ENCODE measurements at places on chromosomes 5 and 9.

- DNase-seq = no peak
Measured at GRCh38 chr9:18215626-18216025, 258.3 kb upstream of the ADAMTSL1 start.

- no peak for DNase-seq
Measured at GRCh38 chr9:109349421-109349846, 28.6 kb upstream of the EPB41L4B start.

GRCh38 chr9:78236551-78236910, 656 bp downstream of the CEP78 start:
- no peak for DNase-seq

- DNase-seq = no peak
Measured at GRCh38 chr5:122267185-122267584, 44.9 kb upstream of the SNCAIP start.

DNA sequence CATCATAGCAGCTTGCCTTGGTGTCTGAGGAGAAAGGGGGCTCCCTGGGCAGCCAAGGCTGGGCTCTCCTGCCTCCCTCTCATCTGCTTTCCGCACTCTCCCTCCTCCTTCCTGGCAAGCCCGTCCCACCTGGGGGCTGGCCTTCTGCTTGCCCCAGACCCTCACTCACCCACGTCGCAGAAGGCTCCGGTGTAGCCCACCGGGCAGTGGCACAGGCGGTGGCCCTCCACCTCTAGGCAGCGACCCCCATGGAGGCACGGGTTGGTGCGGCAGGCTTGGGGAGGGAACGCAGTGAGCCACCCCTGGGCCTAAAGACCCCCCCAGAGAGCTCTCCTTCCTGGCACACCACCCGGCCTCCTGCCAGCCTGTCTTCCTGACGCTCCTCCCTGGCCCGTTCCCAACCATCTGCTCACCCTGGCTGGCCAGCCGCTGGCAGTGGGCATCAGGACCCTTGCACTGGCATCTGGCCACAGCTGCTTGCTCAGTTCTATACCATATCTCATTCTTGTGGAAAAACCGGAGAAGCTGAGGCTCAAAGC, 4.2 kb upstream of the PFN3 start:
- DNase-seq = no peak

GRCh38 chr5:10699987-10700386, 61.0 kb downstream of the DAP start:
- no peak for DNase-seq

- DNase-seq = no peak
Measured at GRCh38 chr9:82021198-82021597, 32.6 kb downstream of the SPATA31D1 start.

DNA sequence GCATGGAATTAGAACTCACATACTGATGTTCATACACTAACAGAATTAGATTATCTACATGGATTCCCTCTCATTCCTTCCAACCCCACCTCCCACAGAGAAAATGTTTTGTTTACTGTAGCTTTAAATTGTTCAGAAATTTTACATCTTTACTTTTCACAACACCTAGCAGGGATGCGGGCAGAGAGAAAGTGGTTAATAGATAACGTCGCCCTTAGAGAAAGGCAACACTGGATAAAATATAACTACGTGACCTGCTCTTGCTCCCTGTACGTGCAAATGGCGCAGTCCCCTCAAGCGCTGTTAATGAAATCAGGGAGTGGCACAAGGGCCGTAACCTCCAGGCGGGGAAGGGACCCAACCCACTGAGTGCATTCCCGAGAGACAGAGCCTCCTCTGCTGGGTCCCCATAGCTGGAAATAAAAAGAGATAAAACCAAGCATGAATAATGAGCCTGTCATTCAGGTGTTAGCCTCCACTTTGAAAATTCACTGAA, 125.3 kb upstream of the DAPK1 start:
- DNase-seq = no peak

GRCh38 chr9:131812116-131812790, 72.4 kb upstream of the RAPGEF1 start:
- no peak for DNase-seq

- no peak for DNase-seq
Measured at GRCh38 chr5:131218392-131218791, 45.5 kb upstream of the CDC42SE2 start.

- DNase-seq = no peak
Measured at GRCh38 chr9:12538842-12539579, 154.2 kb upstream of the TYRP1 start.

GRCh38 chr5:170333161-170333910, 35.8 kb upstream of the LCP2 start:
- no peak for DNase-seq

DNA sequence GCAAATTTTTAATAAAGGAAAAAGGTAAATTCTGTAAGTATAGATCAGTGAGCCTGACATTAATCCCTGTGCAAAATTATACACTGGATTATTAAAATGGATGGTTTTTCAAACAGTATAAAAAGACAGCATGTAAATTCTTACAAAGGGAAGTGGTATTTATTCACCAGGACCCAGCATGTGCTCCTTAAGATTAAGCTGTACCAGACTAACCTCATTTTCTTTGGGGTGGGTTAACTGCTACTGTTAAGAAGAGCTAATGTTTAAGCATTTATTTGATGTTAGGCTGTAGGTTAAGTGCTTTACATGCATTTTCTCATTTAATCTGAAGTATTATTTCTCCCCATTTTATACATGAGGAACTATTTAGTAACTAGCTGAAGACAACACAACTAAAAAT, 60.3 kb upstream of the RFX3 start:
- DNase-seq = no peak

DNA sequence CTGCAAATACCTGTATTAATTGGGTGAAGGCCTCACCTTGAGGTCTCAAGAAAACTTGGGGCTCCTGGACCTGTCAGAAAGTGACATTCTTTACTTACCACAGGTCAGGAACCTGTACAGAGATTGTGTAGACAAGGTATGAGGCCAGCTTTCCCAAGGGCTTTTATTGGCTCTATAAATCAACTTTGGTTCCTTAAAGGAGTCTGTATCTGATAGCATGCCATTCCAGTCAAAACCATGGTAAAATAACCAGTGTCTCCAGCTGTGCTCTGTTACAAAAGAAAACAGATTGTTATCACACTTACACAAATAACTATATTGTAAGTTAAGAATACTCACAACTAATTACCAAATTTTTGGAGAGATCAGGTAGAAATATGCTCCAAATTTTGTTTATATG, 64.5 kb downstream of the COL15A1 start:
- no peak for DNase-seq

GRCh38 chr5:173920866-173921555, 32.9 kb downstream of the CPEB4 start:
- no peak for DNase-seq

DNA sequence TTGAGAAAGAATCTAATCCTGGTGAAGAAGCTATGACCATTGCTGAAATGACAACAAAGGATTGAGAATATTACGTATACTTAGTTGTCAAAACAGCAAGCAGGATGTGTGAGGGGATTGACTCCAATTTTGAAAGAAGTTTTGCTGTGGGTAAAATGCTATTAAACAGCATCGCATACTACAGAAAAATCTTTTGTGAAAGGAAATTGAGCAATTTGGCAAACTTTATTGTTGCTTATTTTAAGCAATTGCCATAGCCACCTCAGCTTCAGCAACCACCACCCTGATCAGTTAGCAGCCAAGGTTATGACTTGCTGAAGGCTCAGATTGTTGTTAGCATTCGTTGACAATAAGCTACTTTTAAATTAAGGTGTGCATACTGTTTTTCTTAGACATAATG, 22.5 kb upstream of the ARL14EPL start:
- no peak for DNase-seq

GRCh38 chr9:100452894-100453293, 20.1 kb upstream of the TMEFF1 start:
- no peak for DNase-seq

- no peak for DNase-seq
Measured at GRCh38 chr5:56329652-56330051, 96.5 kb upstream of the ANKRD55 start.

- no peak for DNase-seq
Measured at GRCh38 chr5:95746722-95747679, 15.9 kb downstream of the RHOBTB3 start.

- DNase-seq = no peak
Measured at GRCh38 chr9:91825422-91825821, 124.6 kb downstream of the ROR2 start.

DNA sequence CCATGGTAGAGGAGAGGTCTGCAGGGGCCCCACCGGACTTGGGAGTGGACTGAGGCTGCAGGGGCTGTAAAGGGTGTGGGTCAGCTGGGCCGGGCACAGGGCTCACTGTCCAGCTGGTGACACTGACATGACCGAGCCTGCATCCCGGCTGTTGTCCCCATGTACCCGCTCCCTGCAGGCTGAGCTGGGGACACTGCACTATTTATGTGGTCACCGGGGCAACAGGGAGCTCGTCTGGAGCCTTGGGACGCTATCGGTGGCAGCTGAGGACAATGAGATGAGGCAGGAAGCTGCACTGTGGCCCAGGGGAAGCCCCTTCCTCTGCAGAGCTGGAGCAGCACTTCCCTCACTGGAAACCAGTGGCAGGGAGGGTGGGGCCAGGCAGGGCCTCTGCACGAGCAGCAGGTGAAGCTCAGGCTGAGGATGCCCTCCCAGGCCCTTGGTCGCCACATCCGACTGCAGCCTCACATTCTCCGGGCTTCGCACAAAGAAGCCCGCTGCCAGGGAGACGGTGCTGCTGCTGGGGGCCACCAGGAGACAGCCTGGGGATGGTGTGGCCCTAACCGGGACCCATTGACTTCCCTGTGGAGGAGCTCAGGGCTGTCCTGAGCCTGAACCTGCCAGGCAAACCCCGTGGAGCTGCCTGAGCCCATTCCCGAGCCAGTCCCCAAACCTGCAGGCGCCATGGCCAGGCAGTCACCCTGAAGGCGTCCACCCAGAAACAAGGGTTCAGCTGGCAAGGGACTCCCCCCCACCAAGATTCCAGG, 26.4 kb downstream of the ZDHHC11B start:
- no peak for DNase-seq

GRCh38 chr5:96412868-96413449, 20.1 kb downstream of the PCSK1 start:
- no peak for DNase-seq

DNA sequence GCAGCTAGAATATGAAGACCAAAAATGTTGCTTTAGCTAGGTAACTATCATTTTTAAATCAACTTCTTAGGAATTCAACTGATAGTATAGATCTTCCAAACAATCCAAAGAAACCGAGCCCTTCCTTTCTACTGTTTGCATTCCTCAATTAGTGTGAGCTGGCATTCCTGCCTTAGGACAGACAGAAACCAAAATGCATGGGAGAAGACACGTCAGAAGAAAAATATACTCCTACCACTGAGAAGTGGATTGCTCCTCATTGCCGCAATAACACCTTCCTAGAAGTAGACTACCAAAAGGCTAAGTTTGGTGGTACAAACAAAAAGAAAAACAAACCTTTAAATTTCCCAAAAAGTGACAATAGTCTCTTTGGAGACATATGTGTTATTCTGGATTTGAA, 440.0 kb downstream of the SEMA5A start:
- no peak for DNase-seq

Data from right forelimb (tissue), 1 donor.